ENCODE measurements at places on chromosomes 1 and 21.

DNA sequence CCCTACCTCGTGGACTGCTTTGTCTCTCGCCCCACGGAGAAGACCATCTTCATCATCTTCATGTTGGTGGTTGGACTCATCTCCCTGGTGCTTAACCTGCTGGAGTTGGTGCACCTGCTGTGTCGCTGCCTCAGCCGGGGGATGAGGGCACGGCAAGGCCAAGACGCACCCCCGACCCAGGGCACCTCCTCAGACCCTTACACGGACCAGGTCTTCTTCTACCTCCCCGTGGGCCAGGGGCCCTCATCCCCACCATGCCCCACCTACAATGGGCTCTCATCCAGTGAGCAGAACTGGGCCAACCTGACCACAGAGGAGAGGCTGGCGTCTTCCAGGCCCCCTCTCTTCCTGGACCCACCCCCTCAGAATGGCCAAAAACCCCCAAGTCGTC, 2.0 kb downstream of the GJA4 start:
- DNase-seq = no peak

- DNase-seq = no peak
These were observed 37.2 kb upstream of the CRNN start for GRCh38 chr1:152451254-152451653.

- DNase-seq = no peak
These were observed 244.6 kb upstream of the DMRTA2 start for GRCh38 chr1:50667710-50668356.

- no peak for DNase-seq
These were observed 34.9 kb upstream of the ZNF362 start for GRCh38 chr1:33221385-33221758.

DNA sequence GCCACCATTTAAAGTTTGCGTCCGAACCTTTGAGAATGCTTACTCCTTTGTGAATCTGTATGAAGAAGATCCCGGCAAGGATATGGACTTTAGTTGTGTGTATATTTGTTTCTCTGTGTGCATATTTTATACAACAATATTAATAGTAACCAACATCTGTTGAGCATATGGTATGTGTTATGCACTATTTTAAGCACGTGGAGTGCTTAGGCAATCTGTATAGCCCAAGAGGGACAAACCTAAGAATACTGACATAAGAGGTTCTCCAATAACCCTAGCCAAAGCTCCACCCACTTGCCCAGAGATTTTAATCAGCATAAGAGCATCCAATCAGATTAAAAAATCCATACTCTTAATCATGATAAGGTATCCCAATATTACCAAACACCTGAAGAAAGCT, 92.7 kb downstream of the MAB21L3 start:
- no peak for DNase-seq

DNA sequence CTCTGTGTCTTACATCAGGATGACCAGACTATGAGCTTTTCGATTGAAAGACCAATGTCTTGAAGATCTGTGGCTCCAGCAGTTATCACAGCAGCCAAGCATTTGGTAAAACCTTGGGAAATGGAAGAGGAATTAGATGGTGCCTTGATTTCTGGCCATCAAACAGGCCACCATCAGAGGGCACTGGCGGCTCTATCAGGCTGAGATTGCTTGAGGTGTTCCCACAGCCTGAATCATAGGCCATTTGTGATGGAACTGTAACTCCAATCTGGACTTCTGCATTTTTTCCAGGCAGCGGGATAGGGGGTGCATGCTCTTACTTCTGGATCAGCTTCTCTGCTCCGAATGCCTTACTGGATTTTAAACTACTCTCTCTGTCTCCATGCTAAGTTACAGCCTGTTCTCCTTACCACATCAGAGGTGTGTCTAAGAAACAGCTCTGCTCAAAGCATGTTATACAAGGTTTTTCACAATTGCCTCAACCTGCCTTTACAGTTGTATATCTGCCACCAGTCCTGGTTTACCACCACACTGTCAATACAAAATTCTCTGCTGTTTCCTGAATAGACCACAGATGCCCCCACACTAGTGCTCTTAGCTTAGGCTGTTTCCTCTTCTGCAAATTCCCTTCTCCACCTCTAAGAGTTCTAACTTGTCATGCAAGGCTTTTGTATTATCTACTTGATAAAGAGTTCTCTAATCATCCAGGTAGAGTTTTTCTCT, 180.9 kb downstream of the PTGER3 start:
- DNase-seq = no peak

GRCh38 chr1:213127074-213127473, 76.0 kb downstream of the RPS6KC1 start:
- DNase-seq = no peak

DNA sequence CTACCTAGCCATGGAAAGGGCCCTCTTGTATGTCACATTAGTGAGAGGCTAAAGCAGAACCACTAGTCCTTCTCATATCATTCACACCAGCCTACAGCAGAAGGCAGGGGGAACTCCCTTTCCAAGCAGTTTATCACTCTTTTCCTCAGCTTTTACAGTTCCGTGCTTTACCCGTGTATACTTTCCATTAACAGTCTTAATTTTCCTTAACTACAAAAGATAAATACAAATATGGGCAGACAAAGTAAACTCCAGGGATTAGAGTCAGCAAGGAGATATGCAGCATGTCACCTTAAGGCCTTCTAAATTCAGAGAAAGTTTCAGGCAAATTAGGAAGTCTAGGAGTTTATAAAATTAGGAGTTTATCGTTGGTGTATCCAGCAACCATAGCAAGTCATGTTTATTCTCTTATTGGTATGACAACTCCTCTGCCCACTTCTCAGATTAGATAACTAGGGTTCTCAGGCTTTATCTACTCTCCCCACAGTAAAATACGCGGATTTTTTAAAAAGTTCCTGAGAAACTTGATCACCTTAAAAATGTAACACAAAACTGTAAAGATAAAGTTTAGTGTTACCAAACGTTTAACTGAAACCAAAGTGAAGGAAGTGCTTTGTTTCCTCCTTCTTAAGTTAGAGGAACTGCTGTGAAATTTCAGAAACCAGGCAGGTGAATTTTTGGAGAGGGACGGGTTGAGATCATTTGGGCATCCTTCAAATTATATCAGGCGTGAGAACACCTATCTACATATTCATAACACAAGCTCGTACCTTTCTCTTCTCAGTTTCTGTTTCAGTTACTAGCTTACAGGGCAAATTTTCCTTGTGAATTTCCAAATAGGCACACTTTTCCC, 42.7 kb upstream of the SLC19A2 start:
- DNase-seq = no peak

GRCh38 chr1:183306317-183307042, 111.7 kb downstream of the NMNAT2 start:
- no peak for DNase-seq

- no peak for DNase-seq
These were observed 7.9 kb downstream of the SH3BGRL3 start for GRCh38 chr1:26287811-26288210.

DNA sequence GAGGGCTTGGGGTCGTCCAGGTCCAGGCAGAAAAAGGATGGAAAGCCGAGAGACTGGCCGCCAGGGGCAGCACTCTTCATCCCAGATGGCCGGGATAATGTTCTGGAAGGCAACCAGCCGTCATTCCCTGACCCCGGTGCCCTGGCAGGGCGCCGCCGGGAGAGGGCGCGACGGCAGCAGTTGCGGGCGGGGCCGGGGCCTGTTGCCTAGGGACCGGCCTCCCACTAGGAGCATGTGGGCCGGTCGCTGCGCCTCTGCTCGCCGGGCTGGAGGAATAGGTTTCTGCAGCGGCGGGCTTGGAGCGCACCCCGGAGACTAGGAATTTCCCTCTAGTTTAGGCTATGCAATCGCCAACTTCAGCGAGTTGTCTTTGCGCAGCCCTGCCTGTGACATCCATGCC, 11.0 kb downstream of the DMRTB1 start:
- DNase-seq = no peak

GRCh38 chr1:15559189-15559810, 25.6 kb downstream of the AGMAT start:
- no peak for DNase-seq

DNA sequence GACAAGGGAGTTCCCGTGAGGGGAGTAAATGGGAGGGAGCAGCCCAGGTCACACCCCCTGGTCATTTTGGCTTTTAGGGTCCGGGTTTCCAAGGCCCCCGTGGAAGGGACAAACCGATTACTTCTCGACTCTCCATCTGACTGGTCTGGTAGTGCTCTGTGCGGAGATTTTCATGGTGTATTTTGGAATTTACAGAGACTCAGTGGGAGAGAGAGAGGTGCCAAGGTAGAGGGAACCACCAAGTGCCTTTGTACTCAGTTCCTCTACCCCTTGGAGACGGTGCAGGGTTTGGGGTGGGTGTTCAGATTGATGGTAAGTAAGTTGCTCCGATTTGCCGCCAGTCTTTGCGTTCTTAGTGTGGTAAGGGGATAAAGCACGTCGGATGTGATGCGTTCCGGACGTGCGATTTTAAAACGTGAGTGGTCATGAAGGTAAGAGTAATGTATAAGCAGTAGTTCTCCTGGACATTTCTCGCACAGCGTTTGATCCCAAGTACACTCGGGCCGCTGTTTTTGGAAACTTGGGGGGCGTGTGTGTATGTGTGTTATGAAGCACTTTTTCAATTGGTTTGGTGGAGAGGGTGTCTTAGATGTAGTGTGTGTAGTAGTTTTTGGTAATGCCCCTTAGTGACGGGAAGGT, 682 bp downstream of the SUCO start:
- DNase-seq = peak; percentile 16

GRCh38 chr1:63367215-63368103, at the start of gene ALG6:
Gene ALG6, plus strand, starts transcription at chr1:63367627. Its CDS starts 3,351 bp downstream, at chr1:63370978.
- peak; percentile 54 for DNase-seq

DNA sequence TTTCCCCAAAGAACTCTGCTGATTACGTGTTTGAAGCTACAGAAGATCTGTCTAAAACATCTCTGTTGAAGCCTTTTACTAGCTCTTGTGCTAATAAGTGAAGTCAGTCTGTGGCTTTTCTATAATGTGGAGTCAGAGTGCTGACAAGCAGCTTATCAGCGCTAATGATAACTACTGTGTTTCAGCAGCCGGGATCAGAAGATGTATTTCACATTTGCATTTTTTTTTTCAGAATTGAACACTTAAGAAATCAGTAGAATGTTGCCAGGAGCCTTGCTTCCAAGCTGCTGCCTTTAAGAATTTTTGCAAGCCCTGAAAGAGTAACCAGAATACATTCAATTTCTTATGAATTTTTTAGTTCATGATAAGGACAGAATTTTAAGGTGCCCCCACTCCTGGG, 519.4 kb upstream of the NR5A2 start:
- no peak for DNase-seq

GRCh38 chr1:59673573-59674450, 140.9 kb upstream of the HOOK1 start:
- DNase-seq = peak; percentile 21

DNA sequence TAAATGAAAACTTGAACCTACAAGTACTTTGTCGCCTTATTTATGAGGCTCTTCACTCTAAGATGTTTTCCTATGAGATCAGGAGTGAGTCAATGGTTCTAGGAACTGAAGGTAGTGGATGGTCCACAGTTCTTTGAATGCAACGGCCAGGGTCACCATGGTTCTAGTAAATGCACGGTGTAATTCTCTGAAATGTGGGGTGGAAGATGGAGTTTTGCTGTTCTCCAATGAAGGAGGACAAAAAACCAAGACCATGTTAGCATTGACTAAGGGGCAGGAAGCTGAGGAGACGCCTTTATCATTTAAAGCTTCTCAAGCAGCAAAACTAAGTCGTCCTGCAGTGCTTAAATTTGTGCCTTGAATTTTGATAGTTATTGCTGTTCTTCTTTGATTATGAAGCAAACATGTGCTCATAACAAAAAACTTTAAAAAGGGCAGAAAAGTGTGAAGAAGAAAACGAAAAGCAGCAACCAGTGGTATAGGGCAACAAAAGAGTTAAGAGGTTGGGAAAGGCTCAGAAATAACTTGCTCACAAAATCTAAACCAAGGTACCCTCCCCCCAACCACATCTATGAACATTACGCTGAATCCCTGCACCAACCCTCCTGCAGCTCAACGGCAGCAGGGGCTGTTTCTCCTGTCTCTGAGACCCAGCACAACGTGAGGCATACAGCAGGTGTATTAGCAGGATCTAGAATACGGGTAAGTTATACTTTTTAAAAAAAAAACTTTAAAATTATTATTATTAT, 85.0 kb downstream of the MRPL37 start:
- no peak for DNase-seq

- DNase-seq = no peak
These were observed 78.0 kb upstream of the OLIG2 start for GRCh38 chr21:32947736-32948135.

GRCh38 chr1:202197653-202198365, 4.2 kb downstream of the LGR6 start:
- no peak for DNase-seq

GRCh38 chr21:25406887-25407579, 200.2 kb downstream of the MRPL39 start:
- no peak for DNase-seq

DNA sequence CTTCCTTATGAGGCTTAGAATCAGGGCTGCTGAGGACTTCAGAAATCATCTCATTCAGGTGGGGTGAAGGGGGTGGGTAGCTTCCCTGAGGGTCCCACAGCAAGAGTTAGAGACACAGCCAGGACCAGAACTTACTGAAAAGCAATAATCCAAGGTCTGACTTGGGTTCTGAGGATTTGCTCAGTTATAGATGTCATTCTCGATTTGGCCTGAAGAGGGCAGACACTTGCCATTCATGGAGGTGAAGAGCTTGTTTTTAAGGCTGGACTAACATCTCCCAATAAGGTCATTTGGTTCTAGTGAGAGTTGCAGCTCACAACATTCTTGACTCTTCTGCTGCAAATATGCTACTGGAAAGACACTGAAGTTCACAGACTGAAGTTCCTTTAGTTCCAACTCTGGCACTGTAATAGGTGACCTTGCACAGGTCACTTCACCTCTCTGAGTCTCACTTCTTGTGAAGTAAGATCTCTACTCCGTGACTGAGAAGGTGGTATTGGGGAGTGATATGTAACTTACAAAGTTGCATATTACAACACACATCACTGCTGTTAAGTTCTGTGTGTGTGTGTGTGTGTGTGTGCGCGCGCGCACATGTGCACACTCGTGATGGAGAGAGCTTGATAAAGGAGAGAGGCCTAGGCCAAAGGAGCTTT, 69.8 kb upstream of the DIRAS3 start:
- DNase-seq = no peak

- no peak for DNase-seq
These were observed at the start of gene CD101 for GRCh38 chr1:117001254-117001927. Gene CD101, plus strand, starts transcription at chr1:117001760. Its CDS starts 58 bp downstream, at chr1:117001818.

- no peak for DNase-seq
These were observed 58.0 kb downstream of the CLIC4 start for GRCh38 chr1:24803220-24803619.

GRCh38 chr21:15966651-15967050, 236.9 kb downstream of the USP25 start:
- no peak for DNase-seq

GRCh38 chr1:2233997-2234761, 6.1 kb downstream of the SKI start:
- DNase-seq = no peak

DNA sequence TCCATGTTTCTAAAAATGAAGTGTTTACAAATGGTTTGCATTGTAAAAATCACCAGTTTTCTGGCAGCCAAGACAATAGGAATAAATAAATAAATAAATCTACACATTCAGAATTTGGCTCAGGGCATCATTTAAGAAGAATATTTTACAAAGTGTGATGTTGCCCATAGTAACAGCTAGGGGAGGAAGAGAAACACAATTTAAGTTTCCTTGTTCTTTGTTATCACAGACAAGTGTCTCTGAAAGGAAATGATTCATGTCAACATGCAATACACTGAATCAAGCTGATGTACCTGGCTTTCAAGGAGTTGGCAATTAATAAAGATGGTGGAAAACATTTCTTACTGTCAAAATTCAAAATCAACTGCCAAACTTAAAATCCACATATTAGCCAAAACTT, 74.7 kb downstream of the LHX8 start:
- no peak for DNase-seq
